ENCODE measurements at places on chromosomes 11 and 22. TPM values are rescaled to one million over a fixed set of nuclear protein-coding genes. Genes with fewer than 3 reads are reported as not detected.

Gene LDHAL6A
- total RNA-seq = not detected

Gene HTR3A
- total RNA-seq = not detected

Gene PHOX2A
- total RNA-seq = not detected

Gene SLC22A6
- not detected for total RNA-seq

Gene KIF18A
- 15.3 TPM for total RNA-seq

Gene RAC2
- total RNA-seq = not detected

Gene HMOX1
- 525 TPM for total RNA-seq

Gene OR8J3
- not detected for total RNA-seq

Gene MEI1
- 0.21 TPM for total RNA-seq
